Substantia nigra (tissue), 51 donors: ENCODE measurements at places on chromosomes 13 and 19.

GRCh38 chr19:49498475-49498874, 2.2 kb downstream of the RPS11 start:
- no peak for DNase-seq

GRCh38 chr13:113612607-113613006, 28.1 kb downstream of the TFDP1 start:
- no peak for DNase-seq

DNA sequence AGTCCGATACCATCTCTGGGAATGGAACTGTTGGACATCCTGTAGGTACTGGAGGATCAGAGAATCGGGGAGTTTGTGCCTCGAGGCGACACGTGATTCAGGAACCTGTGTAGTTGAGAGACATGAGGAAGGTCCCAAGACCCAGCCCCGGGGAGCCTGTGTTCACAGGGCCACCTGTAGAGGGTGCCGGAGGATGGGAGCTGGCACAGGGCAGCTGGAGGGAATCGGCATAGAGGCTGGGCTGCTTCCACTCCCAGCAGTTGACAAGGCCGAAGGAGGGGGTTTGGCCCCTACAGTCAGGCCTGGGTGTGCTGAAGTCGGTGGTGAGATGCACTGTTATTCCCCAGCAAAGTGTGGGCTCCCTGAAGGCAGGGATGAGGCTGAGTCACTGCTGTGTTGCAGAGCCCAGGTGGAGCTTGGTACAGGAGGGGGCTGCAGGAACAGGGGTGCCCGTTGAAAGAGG, 2.5 kb upstream of the ISYNA1 start:
- DNase-seq, result no peak

- peak; percentile 85 for DNase-seq
These were observed at the start of gene ZNF71 for GRCh38 chr19:56594783-56595547. Gene ZNF71 (plus strand): TSS chr19:56595302. CDS start chr19:56601559, 6,257 bp downstream.

- DNase-seq, result no peak
These were observed at the start of gene EBI3 for GRCh38 chr19:4229179-4229931. Gene EBI3 (plus strand): TSS chr19:4229523. CDS start chr19:4229551, 28 bp downstream.

GRCh38 chr13:113930671-113931637, 42.9 kb downstream of the C13orf46 start:
- no peak for DNase-seq

DNA sequence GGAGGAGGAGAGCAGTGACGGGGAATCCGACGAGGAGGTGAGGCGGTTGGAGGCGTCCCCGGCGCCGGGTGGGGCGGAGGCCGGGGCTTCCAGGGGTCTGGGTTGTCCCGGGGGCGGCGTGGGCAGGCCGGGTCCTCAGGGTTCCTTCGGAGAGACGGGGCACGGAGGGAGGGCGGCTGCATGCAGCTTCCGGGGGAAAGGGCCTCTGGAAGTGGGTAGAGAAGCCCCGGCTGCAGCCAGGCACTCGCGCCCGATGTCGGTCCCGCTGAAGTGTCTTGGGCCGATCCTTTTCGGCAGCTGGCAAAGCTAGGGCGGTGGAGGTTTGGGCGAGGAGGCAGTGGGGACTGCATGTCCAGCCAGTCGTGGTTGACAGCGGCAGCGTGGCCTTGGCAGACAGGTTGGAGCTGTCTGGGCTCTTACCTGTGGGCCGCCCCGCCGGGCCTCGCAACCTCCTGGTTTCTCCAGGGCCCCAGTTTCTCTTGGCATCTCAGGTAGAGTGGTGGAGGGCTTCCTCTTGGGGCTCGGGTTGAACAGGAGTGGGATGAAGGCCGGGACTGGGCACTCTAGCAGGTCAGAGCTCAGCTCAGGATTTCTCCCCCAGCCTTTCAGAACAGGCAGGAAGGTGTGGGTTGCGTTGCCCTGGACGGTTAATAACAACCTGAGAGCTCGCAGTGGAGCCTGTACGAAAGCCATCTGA, 690 bp downstream of the KMT2B start:
- DNase-seq, result peak; percentile 21

GRCh38 chr19:19445911-19446361, 40.5 kb downstream of the GATAD2A start:
- DNase-seq, result no peak

DNA sequence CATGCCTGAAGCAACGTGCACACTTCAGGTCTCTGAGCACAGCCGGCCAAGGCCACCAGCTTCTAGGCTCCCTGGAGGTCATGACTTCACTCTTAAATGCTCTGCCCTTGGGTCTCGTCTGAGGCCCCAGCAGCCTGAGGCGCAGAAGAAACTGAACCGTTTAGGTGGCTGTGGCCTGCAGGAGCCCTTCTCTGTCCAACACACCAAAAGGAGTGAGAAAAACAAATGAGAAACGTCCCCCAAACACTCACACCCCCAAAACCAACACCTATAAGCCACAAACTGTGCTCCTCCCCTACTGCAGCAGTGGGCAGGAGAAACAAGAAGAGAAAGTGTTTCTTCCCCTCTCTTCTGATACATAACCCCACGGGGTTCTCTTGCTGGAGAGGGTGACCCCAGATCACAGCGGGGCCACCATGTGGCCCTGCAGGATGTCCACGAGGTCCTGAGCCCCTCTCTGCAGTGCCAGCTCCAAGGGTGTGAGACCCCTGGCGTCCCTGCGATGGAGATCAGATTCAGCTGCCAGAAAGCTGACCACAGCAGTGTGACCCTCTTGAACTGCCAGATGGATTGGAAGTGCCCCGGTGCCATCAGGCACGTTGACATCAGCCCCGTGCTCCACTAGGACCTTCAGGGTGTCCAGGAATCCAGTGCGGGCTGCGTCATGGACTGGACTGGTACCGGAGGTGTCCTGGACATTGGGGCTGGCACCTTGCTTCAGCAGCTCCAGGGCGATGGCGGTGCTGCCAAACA, 1.0 kb upstream of the KRI1 start:
- no peak for DNase-seq

GRCh38 chr13:91370501-91370900, 23.0 kb downstream of the MIR17HG start:
- DNase-seq, result no peak
